ENCODE measurements at places on chromosomes 16 and 17.

- DNase-seq: no peak
Observed at GRCh38 chr16:81779536-81780320, 637 bp downstream of the PLCG2 start.

- no peak for DNase-seq
Observed at GRCh38 chr17:80747469-80747868, 202.8 kb downstream of the RPTOR start.

- no peak for DNase-seq
Observed at GRCh38 chr17:68600931-68601564, at the start of gene FAM20A. FAM20A (minus strand) TSS chr17:68601367; CDS start chr17:68600666, 701 bp downstream.

- no peak for DNase-seq
Observed at GRCh38 chr17:83073389-83074063, 5.9 kb upstream of the METRNL start.

Data from CD4-positive, alpha-beta T cell treated with Interleukin-21 for 1 hour (primary cell).